ENCODE measurements at places on chromosomes 7 and 10. TPM values are rescaled to one million over a fixed set of nuclear protein-coding genes. Genes with fewer than 3 reads are reported as not detected.

DNA sequence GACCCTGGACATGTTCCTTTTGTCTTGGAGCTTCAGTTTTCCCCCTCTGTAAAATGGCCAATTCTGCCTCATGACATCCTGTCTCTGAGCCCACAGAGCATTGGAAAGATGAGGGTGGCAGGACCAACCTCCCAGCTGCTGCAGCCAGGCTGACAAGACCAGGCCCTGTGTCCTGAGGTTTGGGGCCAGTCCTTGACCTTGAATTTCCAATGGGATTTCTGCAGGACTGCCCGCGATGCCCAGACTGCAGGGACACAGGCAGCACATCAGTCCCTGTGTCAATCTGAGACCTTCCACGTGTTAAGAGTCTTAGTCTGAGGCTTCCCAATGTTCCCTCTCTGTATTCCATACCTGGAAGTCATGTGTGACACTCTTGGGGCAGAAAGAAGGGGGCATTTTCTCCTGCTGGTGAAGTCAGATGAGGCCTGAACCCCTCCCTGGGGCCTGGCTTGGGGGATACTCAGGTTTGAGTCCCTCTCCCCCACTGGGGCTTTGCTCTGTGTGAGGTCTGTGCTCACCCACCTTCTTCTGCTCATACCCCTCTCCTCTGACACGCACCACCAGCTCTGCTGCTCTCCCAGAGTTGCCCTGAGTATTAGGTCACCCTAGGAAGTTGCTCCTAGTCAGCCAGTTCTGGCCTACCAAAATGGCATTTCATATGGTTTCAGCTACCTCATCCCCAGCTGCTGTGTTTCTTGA, 79.2 kb downstream of the ADCY1 start:
- no peak for DNase-seq

DNA sequence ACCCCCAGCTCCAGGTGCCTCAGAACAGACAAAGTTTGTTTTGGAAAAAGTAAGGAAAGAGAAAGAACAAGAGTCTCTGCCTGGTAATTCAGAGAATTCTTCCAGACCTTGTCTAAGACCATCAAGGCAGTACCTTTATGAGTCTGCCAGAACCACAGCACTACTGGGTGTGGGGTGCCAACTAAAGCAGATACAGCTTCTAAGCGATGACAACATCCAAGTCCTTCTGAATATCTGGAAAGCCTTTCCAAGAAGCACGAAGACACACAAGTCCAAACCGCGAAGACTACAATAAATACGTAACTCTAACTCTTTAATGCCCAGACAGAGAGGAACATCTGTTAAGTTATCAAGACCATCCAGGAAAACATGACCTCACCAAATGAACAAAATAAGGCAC, 94.3 kb downstream of the SIRT1 start:
- no peak for DNase-seq

DNA sequence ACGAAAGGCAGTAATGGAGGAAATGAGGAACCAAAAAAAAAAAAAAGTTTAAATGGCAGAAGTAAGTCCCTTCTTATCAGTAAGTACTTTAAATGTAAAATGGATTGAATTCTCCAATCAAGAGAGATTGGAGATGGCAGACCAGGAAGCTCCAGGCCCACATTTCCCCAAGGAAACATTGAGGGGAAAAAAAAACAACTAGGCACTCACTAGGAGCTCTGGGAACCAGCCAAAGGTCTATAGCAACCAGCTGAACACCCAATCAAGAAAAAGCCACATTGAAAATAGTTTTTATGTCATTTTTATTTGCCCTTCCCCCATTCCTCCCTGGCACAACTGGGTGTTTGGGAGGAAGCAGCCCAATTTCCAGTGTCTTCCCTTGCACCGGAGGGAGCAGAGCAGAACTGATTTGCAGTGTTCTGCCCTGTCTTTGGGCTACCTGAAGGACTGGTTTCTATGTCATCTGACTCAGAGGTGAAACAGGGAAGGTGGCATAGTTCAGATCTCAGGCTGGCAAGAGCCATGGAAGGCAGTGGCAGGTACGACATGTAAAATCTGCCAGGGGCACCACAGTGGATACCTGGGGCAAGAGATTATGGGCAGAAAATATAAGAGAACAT, 121.9 kb downstream of the SMURF1 start:
- no peak for DNase-seq

Gene TRIM56
- 21.8 TPM for total RNA-seq

Gene STEAP1
- 4.1 TPM for total RNA-seq

DNA sequence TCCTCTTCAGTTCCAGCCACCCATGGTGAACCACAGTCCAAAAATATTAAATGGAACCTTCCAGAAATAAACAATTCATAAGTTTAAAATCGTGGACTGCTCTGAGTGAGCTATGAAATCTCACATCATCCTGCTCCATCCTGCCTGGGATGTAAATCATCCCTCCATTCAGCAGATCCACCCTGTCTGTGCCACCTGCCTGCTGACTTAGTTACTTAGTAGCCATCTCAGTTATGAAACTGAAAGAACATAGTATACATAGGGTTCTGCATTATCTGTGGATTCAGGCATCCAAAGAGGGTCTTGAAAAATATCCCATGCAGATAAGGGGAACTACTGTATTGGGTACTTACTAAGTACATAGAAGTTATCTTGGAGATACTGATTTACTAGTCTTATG, 89.0 kb downstream of the ST8SIA6 start:
- DNase-seq, result no peak

DNA sequence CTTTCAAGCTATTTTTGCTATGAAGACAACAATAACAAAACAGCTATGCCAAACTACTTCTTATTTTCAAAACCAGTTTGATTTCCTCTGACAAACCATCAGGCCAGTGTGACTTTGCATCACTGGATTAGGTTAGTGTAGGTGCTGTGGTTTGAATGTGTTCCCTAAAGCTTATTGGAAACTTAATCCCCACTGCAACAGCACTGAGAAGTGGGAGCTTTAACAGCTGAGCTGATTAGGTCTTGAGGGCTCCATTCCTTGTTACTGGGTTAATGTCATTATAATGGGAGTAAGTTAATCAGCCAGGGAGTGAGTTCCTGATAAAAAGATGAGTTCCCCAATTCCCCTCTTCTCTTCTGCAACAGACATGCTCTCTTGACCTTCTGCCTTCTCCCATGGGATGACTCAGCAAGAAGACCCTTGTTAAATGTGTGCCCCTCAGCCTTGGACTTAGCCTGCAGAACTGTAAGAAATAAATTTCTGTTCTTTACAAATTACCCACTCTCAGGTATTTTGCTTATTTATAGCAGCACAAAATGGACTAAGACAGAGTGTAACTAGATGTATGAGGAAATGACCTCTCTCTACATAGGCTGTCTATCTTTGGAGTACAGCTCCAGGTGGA, 186.8 kb downstream of the CTTNBP2 start:
- no peak for DNase-seq

Gene STEAP4
- total RNA-seq, result 28.0 TPM

DNA sequence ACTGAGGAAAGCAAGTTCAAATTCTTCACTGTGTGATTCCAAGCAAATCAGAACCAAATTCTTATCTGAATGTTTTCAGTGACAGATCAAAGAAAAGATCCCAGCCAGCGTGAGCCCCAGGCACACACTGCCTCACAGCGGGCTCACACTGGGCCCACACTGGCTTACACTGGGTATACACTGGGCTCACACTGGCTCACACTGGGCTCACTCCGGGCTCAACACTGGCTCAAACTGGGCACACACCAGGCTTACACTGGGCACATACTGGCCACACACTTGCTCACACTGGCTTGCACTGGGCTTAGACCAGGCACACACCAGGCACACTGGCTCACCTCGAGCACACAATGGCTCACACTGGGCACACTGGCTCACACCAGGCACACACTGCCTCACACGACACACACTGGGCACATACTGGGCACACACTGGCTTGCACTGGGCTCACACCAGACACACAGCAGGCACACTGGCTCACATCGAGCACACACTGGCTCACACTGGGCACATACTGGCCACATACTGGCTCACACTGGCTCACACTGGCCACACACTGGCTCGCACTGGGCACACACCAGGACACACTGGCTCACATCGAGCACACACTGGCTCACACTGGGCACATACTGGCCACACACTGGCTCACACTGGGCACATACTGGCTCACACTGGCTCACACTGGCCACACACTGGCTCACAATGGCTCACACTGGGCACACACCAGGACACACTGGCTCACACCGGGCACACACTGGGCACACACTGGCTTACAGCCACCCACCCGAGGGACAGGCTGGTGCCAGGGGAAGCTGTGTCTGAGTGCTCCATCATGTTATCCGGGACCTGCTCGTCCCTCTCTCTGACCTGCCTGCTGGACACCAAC, 156.3 kb downstream of the PTPRN2 start:
- no peak for DNase-seq

Gene C7orf57
- total RNA-seq, result not detected

Gene ATOH7
- total RNA-seq, result not detected

- no peak for DNase-seq
Measured at GRCh38 chr10:93670372-93670771, 32.0 kb downstream of the FRA10AC1 start.

Gene HHEX
- 4.0 TPM for total RNA-seq

GRCh38 chr7:7178081-7178480, 4.3 kb upstream of the C1GALT1 start:
- no peak for DNase-seq

GRCh38 chr10:79097021-79097872, 28.5 kb downstream of the ZMIZ1 start:
- DNase-seq, result no peak

Gene SEC24C
- 46.8 TPM for total RNA-seq

- no peak for DNase-seq
Measured at GRCh38 chr7:119903085-119903484, 369.9 kb upstream of the KCND2 start.

DNA sequence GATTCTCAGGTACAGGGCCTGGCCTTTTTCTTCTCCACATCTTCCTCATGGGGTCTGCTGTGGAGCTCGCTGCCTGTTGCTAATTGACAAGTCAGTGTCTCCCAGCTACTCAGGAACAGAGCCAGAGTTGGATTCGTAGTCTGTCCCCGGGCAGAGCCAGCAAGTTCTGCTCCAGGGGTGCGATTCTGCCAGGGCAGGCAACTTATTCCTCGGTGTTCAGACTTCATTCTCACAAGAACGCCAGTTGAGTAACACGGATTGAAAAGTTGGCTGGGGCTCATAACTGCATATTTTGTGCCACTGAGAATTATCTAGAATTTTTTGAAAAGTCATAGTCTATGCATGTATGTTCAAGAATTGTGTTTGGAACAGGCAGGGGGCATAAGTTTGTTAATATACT, 336.7 kb upstream of the NPVF start:
- DNase-seq, result peak; percentile 36

DNA sequence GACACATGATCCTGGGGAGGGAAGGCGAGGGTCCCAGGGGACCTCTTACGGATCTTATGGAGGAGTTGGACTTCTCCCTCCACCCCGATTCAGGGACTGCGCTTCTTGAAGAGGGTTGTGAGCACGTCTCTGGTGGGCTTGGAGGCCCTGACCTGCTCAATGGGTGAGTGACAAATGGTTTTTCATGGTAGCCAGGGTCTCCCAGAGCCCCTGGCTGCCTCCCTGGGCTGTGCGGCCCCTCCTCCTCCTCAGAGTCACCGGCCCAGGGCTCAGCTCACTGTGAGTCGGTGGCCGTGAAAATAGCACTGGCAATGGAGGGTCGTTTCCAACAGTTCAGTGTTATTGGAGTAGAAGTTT, 26.6 kb downstream of the INPP5A start:
- no peak for DNase-seq

GRCh38 chr10:100238429-100238828, 9.0 kb upstream of the CHUK start:
- no peak for DNase-seq

GRCh38 chr10:126233182-126234148, 154.8 kb downstream of the ADAM12 start:
- no peak for DNase-seq

DNA sequence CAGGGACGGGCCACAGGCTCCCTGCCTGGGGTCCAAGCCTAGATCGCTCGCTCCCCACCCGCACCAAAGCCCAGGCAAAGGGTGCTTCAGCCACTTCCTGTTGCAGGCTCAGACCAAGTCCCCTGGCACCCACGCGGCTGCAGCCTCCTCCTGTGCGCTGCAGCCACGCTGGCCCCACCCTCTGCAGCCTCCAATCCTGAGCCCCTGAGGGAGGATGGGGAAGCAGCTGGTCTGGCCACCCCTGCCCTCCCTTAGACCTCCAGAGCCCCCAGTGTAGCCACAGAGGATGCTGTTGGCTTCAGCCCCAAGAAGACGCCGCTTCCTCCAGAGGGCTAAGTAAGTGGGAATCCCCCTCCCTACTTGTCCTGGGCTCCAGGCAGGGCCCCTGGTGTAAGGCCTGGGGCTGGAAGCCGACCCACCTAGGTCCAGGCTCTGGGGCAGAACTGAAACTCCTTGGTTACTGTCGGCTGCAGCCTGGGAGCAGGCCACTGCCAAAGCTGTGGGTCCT, 9.4 kb downstream of the LIMK1 start:
- peak; percentile 88 for DNase-seq

GRCh38 chr10:17009212-17009700, 120.4 kb downstream of the CUBN start:
- DNase-seq, result peak; percentile 28

- DNase-seq, result no peak
Measured at GRCh38 chr10:32906595-32906994, 51.4 kb downstream of the ITGB1 start.

- DNase-seq, result no peak
Measured at GRCh38 chr10:97490592-97490991, 7.6 kb downstream of the MMS19 start.

- peak; percentile 81 for DNase-seq
Measured at GRCh38 chr10:5977471-5978229, at the start of gene IL15RA. IL15RA (minus strand) TSS chr10:5977543; CDS start chr10:5977492, 51 bp downstream.

- no peak for DNase-seq
Measured at GRCh38 chr10:1360558-1361164, 304.5 kb downstream of the WDR37 start.

- DNase-seq, result no peak
Measured at GRCh38 chr10:95454940-95455339, 106.2 kb downstream of the SORBS1 start.

- DNase-seq, result no peak
Measured at GRCh38 chr7:90455163-90456030, 14.0 kb upstream of the PTTG1IP2 start.
